ENCODE measurements at places on chromosomes 7 and 10. TPM values are rescaled to one million over a fixed set of nuclear protein-coding genes. Genes with fewer than 3 reads are reported as not detected.

PRSS2 gene
- total RNA-seq: not detected

VTI1A gene
- 15.8 TPM for total RNA-seq

PPP1R17 gene
- total RNA-seq: not detected

CLDN3 gene
- total RNA-seq: 3.6 TPM

OR2A7 gene
- total RNA-seq: not detected

STAG3 gene
- 0.37 TPM for total RNA-seq

TMEM139 gene
- 0.64 TPM for total RNA-seq

COL28A1 gene
- total RNA-seq: 0.97 TPM

CCDC3 gene
- total RNA-seq: 0.93 TPM

PRR15 gene
- 4.0 TPM for total RNA-seq

IL6 gene
- 0.90 TPM for total RNA-seq

KLLN gene
- total RNA-seq: 0.59 TPM

HECW1 gene
- total RNA-seq: 17.2 TPM

TRIL gene
- not detected for total RNA-seq

GDF2 gene
- not detected for total RNA-seq

All from A549 treated with Hydrocortisone at 1 μM for 4 hours (cell line).